Activated T-cell treated with anti-CD3 and anti-CD28 coated beads for 24 hours (primary cell): ENCODE measurements at places on chromosomes 12 and 14.

DNA sequence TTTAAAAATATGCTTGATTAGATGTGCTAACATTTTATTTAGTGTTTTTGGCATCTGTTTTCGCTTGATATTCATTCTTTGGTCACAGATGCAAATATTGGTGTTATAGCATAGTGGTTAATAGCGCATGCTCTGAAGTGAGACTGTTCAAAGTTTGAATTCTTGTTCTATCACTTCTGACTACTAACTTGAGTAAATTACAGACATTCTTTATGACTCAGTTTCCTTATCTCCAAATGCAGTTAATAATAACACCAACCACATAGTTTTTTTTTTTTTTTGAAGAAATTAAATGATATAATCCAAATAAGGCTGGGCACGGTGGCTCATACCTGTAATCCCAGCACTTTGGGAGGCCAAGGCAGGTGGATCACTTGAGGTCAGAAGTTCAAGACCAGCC, 81.0 kb downstream of the TMX1 start:
- no peak for DNase-seq

GRCh38 chr12:99600388-99600787, 47.2 kb upstream of the GARIN6 start:
- no peak for DNase-seq

DNA sequence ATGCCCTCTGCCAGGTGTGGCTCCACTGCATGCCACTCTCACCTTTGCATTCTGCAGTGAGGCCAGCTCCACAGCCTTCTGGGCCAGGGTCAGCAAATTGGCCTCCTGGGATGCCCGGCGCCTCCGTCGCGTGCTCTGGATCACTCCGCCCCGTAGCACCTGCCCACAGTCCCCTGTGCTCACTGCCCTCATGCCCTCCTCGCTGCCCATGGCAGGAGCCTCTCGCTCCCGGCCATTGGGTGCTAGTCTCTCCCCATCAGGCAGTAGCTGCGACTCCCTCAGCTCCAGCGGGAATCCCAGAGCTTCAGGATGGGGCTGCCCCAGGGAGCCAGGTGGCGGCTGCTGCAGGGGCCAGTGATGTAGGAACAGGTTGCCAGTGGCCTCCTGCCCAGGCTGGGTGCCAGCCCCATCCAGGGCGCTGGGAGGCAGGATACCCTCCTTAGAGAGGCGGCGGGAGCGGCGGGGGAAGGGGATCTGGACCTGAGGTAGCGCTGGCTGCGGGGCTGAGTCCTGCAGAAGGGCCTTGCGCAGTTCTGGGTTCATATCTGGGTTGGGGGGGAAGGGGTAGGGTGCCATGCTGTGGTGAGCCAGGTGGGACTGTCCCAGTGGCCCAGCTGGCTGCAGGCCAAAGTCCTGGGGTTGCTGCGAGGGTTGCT, 24.5 kb upstream of the PNMA1 start:
- no peak for DNase-seq

- no peak for DNase-seq
These were observed 283.8 kb downstream of the VRK1 start for GRCh38 chr14:97080991-97081390.

GRCh38 chr14:77181603-77182437, at the start of gene TMEM63C:
Gene TMEM63C, plus strand, starts transcription at chr14:77181798. Its CDS starts 37,016 bp downstream, at chr14:77218814.
- peak; percentile 57 for DNase-seq
